ENCODE measurements at places on chromosomes 3 and 15.

DNA sequence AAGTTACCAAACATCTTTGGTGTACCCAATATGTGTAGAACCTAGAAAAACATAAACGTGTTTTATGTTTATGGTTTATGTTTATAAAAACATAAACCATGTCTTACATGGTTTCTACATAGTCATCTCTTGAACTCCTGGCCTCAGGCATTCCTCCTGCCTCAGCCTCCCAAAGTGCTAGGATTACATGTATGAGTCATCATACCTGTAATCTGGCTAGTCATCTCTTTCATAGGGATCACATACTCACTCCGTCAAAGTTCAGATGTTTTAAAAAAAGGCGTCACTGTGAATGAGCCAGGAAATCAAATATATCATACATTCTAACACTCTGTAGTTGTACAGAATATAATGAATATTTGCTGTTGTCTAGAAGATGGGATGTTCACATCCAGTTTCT, 178.6 kb downstream of the CPNE4 start:
- no peak for DNase-seq

- DNase-seq: no peak
Observed at GRCh38 chr3:138369151-138369900, 20.9 kb downstream of the MRAS start.

DNA sequence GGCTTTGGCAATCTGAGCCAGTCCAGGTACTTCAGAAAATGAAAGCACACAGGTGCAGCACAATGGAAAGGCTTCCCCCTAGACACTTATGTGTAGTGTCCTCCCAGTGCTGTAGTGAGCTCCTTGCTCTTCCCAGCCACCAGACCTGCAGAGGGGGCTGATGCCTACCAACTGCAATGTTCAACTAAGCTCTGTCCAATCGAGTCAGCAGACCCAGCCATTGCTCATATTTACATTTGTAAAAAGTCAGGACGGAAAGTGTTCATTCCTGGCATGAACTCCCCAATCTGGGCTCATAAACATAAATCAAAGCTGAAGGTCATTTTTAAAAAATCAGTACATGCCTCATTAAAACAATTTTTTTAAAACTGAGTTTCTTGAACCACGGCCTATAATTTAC, 73.0 kb downstream of the FOXP1 start:
- no peak for DNase-seq

- DNase-seq: peak; percentile 52
Observed at GRCh38 chr3:169668072-169668956, 4.8 kb upstream of the MECOM start.

- DNase-seq: no peak
Observed at GRCh38 chr15:39459548-39459947, 121.3 kb upstream of the THBS1 start.

- peak; percentile 36 for DNase-seq
Observed at GRCh38 chr3:189204167-189204866, 32.5 kb downstream of the TPRG1 start.

DNA sequence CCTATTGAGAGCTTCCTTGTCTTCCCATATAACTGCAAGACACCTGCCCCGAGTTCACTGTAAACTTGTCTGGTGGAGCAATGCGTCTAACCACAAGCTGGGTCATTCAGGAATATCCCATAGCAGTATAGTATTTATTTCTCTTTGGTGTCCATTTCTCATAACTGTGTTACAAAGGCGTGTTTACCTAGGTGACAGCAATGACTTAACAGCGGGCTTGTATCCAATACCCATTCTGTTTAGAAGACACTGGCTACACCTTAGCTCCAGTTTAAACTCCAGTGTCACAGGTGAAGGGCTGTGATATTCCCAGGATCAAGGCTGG, 24.3 kb downstream of the ATP10A start:
- no peak for DNase-seq

DNA sequence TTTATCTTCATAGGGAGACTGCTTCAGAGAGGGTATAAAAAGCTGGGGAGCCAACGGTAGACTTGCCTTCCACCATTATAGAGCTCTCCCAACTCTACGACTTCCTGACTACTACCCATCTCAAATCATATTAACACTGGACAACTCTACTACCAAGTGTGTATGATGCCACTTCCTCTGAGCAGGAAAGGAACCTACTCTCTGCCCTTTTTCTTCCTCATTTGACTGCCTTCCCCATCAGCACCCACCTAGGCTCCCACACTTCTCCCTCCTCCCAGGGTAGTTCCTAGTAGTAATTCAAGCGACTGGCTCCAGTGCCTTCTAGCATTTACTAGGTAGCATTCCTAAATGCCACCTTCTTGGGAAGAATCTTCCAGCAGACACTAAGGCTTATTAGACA, 24.5 kb upstream of the TBL1XR1 start:
- no peak for DNase-seq

DNA sequence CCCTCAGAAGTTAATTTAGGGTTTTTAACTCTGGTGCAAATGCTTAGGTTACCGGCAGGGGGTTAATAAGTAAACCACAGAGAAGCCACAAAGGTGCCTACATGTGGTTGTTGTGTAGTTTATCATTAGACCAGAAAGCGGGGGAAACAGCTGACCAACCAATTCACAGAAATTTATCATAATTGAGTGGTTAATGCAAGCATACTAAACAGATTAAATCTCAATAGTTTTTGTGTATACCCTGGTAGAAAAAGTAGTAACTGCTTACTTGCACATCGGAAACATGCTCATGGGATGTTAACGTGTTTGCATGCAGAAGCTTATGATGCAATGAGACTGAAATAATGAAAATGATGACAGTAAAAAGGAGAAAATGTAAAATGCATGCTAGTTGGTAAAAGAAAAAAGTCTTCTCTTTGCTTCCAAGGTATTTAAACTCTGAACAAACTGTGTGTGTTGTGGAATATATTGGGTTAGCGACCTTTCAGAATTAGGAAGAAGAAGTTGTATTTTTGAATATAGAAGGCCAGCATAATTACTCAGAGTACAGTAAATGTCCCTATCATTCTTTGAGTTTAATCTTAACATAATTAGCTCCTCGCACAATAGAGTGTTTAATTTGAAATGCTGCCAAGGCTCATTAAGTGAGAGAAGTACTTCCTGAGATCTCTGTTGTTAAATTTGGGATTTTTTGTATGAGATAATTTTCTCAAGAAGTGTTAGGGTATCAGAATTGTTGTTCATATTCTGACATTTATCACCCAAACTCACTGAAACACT, 316.2 kb downstream of the PTPRG start:
- no peak for DNase-seq

- no peak for DNase-seq
Observed at GRCh38 chr3:119343719-119344118, 49.5 kb downstream of the ARHGAP31 start.

GRCh38 chr3:73503781-73504180, 121.0 kb downstream of the PDZRN3 start:
- no peak for DNase-seq

DNA sequence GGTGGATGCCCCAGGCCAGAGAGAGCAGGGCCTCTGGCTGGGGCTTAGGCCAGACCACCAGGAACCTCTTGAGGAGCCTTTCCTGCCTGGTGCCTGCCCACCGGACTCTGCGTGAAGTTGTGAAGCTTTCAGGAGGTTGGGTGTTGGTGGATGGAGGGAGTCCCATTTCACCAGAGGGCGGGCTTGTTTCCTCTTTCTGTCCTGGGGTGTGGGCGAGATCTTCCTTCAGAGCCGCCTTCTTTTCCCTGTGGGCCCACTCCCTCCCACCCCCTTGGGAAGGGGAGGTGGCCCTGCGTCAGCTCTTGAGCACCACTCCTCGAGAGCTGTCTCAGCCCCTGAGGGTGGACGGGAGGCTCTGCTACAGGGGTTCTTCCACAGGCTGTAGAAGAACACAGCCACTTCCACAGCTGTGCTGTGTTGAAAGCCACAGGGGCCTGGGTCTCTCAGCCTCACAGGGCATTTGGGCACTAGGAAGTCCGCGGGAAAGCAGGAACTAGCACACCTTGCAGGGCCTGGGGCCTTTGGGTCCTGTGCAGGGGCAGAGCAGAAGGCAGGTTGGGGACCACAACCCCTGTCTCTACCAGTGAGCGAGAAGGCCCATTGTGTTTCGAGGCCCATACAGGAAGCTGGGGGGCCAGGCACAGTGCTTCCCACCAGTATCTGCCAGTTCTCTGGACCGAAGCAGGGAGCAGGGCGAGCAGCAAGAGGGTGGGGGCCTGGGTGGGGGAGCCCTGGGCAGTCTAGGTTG, 2.1 kb downstream of the AMIGO3 start:
- peak; percentile 21 for DNase-seq
